Daoy (cell line): ENCODE measurements at places on chromosomes 4 and X. TPM values are rescaled to one million over a fixed set of nuclear protein-coding genes. Genes with fewer than 3 reads are reported as not detected.

SSX1 gene
- total RNA-seq = not detected in 2 replicates

CXCL11 gene
- total RNA-seq = 3.7 and 9.8 TPM in 2 replicates

H2BW2 gene
- not detected in 2 replicates for total RNA-seq

POU4F2 gene
- total RNA-seq = 0.03 TPM in 1 of 2 replicates, not detected in the other

PRR32 gene
- total RNA-seq = not detected in 2 replicates

PPA2 gene
- total RNA-seq = 57.0 and 87.3 TPM in 2 replicates

AP1S2 gene
- total RNA-seq = 26.6 and 47.9 TPM in 2 replicates

ARR3 gene
- total RNA-seq = not detected in 2 replicates

VGLL1 gene
- total RNA-seq = not detected in 2 replicates
